Muscle of back (tissue), 13 donors: ENCODE measurements at places on chromosomes 6 and 20.

DNA sequence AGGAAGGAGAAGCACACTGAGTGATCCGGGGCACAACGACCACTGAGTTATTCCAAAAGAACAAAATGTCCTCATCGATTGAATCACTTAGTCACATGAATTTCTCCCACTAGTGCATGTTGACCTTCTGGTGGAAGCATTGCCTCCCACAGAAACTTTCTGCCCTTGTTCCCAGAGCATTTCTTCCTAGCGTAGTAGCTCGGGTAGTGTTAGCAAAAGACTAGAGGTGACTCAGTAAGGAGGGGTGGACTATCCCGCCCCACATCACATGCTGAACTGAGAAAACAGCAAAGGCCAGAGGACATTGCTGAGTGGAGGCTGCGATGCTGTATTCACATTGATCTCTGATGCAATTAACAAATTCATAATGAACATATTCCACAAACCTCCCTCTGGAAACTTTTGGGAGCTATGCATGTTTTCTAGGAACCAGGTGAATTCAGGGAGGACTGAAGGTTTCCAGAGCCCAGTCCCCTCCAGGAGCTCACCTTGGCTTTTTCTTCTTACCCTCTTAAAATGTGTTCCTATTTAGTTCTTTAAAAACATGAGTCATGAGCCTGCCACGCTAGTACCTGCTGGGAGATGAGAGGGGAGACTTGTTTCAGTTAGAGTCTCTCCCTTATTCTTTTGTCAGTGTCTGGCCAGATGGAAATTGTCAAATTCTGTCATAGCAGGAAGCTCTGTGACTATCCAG, 507.9 kb downstream of the CDH26 start:
- DNase-seq, result no peak

GRCh38 chr20:14334306-14334930, 3.0 kb downstream of the FLRT3 start:
- DNase-seq, result peak; percentile 63

DNA sequence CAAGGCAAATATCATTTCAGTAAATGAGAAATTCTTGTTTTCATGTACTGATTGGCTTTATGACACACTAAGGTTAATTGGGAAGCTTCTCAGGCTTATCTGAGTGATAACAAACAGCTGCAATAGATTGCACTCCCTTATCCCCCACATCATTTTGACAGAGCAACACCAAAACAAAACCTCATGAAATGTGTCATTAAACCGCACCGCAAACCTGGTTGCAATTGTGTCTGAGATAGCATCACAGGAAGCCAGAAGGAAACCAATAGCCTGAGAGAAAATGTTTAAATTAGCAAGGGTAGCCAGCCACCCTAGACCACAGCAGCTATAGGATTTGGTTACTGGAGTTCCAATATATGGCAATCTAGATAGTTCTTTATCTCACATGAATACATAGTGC, 31.6 kb upstream of the LAMA4 start:
- no peak for DNase-seq

DNA sequence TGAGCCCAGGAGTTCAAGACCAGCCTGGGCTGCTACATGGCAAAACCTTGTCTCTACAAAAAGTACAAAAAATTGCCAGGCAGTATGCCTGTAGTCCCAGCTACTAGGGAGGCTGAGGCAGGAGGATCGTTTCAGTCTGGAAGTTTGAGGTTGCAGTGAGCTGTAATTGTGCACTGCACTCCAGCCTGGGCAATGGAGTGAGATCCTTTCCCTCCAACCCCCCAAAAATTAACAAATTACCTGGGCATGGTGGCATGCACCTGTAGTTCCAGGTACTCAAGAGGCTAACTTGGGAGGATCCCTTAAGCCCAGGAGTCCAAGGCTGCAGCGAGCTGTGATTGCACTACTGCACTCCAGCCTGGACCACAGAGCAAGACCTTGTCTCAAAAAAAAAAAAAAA, 29.4 kb upstream of the GMPR start:
- no peak for DNase-seq

GRCh38 chr6:31041372-31041974, 31.2 kb downstream of the MUC22 start:
- DNase-seq, result no peak

- DNase-seq, result no peak
These were observed 6.0 kb downstream of the ZC3H12D start for GRCh38 chr6:149478631-149479314.

DNA sequence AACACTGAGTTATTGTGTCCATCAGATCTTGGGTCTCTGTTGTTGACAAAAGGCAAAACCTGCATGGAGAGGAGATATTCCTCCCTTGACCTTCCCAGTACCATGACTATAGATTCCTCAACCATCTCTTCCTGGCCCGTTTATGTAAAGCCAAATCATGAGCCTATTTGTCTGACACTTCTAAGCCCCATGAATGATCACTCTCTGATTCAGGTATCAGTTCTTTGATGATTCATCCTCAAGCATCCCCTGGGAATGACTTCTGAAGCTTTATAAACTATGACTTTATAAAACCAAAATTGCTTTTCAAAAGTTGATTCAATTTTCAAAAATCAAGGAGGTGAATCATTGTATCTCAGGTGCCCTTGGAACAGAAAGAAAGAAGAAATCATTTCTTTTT, 78.7 kb upstream of the LOC128125822 start:
- no peak for DNase-seq

- peak; percentile 35 for DNase-seq
These were observed 95.3 kb downstream of the EPB41L2 start for GRCh38 chr6:130967502-130968445.

DNA sequence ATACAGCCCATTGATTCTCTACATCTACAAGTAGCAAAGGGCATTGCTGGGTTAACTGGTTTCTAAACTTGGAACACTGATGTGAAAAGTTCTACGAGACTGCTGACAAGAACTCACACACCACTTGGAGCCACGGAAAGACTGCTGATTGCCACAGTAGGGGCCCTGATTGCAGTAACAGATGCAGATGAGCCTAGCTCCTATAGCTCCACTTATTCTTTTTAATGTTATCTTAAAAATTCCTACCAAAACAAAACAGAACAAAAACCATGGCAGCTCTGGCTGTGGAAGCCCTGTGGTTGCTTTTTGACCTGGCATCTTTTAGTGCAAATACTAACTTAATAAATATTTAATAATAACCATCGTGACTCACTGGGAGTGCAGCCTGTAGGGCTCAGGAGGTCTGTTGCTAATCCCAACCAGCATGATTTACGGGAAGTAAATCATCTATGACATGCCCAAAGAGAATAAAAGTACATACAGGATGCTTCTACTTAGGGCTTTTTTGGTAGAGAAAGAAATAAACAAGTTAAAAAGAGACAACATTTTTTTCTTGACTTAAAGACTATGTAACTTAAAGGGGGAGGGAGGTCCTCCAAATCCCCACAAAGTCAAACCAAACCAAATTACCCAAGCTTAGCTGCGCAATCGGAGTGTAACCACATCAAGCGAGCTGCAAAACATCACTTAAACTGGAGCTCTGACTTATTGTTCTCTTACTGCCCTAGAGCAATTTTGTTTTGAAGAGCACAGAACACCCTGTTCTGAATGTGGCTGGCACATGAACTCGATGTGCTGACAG, 87.2 kb downstream of the FKBP5 start:
- no peak for DNase-seq

DNA sequence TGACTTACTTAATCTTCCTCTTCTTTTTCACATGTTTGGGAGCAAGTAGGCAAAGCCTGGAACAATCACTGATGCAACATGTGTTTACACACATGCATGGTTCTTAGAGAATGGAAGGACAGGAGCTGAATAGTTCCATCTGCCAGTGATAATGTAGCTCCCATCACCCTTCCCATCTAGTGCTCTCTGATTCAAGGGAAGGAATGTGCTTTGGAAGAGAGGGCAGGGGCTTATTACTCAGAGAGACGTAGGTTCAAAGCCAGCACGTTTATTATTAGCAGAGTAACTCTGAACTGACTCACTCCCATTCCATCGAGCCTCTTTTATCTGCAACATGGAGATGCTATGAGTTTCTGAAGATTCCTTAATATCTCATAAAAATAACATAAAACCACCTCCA, 211.9 kb downstream of the GMPR start:
- DNase-seq, result no peak

GRCh38 chr20:5746064-5746463, 4.1 kb upstream of the SHLD1 start:
- DNase-seq, result no peak

DNA sequence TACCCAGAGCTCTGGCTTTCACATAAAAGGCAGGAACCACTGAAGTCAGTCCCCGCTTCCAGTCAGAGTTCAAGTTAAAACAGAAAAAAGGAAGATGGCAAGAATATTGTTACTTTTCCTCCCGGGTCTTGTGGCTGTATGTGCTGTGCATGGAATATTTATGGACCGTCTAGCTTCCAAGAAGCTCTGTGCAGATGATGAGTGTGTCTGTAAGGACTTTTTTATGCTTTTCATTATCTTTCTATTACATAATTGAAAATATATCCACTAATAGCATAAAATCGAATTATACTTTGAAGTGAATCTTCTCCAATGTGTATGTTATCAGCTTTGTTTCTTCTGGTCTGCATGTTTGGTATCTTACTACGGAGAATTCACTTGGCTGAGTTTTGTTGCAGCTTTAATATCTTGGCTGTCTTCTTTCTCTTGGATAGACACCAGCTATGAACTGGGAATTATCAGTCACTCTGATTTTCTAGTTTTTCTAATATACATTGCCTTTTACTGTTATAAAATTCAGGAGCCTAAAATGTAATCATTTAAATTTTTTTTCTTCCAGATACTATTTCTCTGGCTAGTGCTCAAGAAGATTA, at the start of gene OTOR:
Gene OTOR, plus strand, starts transcription at position 51 of the 593 bp plus-strand sequence. Its CDS starts 44 bp downstream, at position 95.
- peak; percentile 83 for DNase-seq

DNA sequence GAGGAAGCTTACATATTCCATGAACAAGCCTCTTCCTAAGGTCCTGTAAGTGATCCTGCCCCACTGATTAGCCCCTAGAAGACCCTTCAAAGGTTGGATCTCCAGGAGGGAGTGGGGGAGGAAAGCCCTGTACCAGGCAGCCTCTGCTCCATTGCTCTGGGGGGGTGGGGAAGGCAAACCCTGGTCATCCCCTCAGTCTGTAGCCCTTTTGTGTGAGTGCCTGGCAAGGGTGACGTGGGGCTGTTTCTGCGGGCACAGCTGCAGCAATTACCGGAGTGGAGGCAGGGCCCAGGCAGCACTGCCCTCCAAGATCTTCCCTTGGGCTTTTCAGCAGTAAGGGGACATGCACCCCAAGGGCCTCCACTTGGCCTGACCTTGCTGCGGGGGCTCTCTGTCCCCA, at the start of gene MOG:
Gene MOG, plus strand, starts transcription at position 295 of the 400 bp plus-strand sequence. CDS start 118 bp downstream, outside the sequence.
- no peak for DNase-seq

GRCh38 chr6:75600768-75601167, 912 bp upstream of the SENP6 start:
- DNase-seq, result peak; percentile 50

DNA sequence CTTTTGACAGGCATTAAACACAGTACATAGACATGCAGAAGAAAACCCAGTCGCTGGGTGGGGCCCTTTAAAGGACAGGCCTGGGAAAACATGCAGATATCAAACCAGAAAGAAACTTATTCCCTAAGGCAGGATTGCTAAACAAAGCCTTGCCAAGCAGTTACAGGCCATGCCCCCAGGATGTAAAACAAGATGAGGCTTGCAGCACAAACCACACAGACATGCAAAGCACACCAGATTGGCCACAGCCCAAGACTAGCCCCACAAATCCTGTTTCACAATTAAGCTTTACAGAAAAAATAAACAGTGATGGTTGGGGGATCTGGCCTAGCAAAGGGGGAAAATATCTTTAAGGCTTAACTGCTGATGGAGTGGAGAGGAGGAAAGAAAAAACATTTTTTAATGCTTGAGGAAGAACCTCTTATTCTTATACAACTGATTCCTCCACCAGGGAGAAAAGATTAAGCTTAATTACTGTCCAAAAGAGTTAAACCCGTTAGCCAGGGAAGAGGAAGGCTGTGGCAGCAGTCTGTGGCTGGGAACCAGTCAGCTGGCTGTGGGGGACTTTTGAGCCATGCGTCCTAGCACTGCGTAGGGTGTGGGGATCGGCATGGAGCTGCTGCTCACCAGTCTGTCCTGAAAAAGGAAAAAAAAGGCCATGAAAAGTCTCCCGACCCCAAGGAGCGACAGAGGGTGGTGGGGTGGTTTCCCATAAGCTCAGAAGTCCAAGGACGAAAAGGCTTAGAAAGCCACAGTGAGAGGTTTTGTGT, 28.4 kb downstream of the COL19A1 start:
- peak; percentile 8 for DNase-seq

GRCh38 chr6:118725944-118726343, 74.6 kb upstream of the CEP85L start:
- no peak for DNase-seq

DNA sequence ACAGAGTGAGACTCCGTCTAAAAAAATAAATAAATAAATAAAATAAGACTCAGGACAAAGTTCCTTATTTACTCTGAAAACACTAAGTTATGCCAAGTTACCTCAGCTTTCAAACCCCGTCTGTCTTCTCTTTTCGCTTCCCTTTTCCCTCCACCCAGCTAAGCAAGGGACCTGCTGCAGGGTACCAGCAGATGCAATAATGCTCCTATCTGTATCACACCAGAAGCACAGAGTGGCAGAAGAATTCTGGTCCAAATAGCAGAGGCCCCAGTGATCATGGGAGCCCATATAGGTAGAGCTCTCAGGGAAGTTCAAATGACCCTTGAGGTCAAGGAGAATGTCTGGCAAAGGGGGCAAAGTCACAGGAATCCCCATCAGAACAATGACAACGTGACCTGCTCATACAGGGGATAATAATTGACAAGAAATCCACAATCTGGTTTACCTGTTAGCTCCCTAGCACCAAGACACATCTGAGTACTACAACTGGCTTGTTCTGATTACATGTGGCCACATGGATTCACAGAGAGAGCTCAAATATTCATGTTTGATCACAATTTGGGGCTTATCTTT, 8.7 kb downstream of the GCM1 start:
- DNase-seq, result no peak

DNA sequence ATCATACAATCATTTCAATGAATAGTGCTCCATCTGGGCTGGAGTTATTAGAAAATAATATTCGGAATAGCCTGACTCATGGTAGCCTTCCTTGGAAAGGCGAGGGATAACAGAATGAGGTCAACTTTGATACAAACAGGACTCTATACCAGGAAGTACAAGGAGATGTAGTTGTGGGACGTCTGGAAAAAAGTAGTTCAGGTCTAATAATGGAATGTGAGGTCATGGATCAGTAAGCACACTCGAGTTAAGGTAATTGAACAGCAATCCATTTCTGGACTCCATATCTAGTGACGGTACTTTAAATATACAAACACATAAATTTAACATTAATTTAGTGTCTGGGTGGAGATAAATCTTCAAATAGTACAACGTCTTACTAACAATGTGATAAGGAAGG, 1204.0 kb upstream of the ADGRB3 start:
- no peak for DNase-seq
